ENCODE measurements at places on chromosomes 11 and 22.

DNA sequence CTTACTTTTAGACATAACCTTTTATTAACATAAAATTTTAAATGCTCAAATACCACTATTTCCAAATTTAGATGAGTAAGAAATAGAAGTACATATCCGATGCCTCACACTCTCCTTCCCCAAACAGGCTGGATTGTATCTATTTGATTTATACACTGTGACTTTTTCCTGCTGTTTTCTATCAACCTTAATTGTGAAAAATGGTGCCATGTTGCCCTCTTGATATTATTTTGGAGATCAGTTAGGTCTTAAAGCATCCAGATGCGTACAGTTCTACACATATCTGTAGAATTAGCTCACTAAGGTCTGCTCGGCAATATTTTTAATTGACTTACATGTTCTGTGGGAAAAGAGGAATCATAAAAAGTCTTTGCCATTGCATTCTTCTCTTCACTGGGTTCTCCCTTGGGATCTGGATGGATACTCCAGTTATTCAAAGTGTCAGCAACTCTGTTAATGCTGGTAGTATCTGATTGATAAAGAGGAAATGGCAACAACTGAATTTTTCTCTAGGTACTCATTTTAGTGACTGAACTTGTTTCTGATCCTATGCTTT lies 27.2 kb downstream of the EIF3M start:
- no peak for DNase-seq

DNA sequence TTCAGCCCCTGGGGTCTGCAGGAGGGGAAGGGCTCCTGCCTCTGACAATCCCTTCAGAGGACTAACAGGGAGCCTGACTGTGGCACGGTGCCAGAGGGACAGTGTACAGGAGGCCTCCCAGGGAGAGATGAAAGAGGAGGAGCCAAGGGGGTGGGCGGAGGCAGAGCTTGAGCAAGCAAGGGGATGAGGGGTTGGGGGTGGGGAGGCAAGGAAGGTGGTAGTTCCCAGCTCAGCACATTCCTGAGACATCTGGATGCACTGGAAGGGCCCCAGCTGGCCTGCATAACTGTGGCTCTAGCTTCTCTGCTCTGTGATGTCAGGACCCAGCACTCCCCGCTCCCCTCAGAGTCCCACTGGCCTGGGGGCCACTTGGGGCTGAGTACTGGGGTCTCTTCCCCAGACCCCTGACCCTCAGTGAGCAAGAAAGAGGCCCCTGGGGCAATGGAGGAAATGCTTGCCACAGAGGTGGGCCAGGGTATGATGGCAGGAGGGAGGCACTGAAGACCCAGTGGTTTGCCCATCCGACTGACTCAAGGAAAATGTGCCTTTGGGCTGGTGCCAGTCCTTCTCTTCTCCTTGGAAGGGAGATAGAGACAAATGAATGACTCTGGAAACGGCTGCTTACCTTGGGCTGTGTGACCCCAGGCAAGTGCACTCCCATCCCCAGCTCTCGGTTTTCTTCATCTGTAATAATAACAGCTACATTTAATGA lies 13.3 kb downstream of the CREB3L1 start:
- DNase-seq: no peak

GRCh38 chr11:1281974-1282365 lies 27.5 kb downstream of the TOLLIP start:
- no peak for DNase-seq

DNA sequence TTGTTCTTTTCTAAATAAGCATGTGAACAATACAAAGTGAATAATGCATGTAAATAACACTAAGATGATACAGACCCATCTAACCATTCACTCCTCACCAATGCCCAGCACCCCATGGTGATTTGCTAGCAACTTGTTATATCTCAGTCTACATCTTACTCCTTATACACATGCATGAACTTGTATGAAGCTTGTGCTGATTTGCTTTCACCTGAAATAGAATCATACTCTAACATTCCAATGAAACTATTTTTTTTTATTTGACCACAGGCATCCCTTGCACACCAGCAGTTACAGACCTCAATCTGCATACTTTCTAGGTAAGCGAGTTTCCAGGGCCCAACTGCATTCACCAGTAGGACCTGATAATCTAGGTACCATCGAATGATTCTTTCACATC lies 873.6 kb downstream of the OPCML start:
- DNase-seq: no peak

- no peak for DNase-seq
Observed at GRCh38 chr11:16964501-16964900, 49.7 kb downstream of the PLEKHA7 start.

- no peak for DNase-seq
Observed at GRCh38 chr22:25086902-25087282, 112.8 kb upstream of the CRYBB3 start.

DNA sequence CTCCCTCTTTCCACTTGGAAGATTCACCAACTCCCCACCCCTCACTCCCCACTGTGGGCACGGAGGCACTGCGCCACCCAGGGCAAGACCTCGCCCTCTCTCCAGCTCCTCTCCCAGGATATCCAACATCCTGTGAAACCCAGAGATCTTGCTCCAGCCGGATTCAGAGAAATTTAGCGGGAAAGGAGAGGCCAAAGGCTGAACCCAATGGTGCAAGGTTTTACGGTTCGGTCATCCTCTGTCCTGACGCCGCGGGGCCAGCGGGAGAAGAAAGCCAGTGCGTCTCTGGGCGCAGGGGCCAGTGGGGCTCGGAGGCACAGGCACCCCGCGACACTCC lies 397 bp upstream of the CD44 start:
- no peak for DNase-seq

DNA sequence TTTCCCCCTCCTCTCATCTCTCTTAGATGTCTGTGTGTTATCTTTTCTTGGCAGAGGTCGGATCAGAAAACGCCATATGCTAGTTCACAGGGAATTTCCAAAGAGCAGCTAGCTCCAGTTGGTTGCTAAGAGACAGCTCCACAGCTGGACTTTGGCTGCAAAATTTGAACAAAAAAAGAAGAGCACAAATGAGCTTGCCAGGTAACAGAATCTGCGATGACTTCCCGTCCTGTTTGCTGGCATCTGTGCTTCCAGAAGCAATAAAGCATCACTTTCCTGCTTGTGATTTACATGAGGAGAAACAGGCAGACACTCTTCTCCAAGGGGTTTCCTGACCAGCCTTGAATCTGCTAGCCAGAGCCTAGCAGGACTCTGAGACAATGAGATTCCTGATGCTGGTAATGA lies 596.0 kb upstream of the B3GAT1 start:
- DNase-seq: no peak

DNA sequence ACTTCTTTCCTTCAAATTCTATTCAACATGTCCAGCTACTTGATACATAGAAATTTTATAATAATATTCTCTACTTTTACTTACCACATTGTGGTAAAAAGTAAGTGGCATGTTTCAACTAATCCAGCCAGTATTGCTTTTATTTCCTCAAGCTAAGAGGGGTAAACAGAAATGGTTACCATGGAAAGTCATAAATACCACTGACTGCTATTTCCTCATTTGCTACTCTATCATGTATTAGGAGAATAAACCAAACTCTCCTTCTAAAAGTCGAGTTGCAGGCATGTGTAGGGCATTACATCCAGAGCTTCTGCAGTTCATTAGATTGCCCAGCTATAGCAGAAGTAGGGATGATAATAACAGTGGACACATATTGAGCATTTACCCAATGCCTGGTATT lies 208.4 kb downstream of the MAML2 start:
- DNase-seq: no peak

DNA sequence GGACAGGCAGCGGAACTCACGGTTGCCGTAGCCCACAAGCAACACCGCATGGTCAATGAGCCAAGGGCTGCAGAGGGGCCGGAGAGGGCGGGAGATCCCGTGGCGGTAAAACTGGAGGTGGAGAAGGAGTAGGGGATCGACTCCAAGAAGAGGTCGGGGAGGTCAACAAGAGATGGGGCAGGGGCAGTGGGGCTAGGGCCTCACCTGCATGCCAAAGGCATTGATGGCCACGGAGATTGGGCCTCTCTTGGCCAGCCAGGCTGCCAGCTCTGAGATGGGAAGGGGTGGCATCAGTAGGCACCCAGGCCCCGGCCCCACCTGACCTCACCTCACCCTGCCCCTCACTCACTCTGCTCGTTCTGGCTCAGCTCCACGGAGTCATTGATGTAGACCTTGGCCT lies 3.9 kb downstream of the CTSF start:
- DNase-seq: no peak

DNA sequence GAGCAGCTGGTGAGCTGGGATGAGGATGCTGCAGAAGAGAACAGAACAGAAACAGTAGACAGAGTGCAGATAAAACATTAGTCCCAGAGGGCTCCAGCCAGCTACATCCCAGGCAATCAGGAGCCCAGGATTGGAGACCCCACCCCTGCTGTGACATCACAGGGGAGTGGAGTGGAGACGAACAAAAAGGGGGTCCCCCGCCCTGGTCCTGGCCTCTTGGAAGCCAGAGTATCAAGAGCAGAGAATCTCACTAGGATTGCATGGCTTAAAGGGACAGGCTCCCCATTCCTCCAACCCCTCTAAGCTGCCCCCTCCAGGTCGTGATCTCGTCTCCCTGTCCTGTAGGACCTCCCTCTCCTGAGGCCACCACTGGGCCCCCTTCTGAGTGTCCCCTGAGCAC lies at the start of gene P2RX3:
TSS of gene P2RX3 (plus strand) at position 211 of the 400 bp plus-strand sequence. CDS start 199 bp downstream, outside the sequence.
- no peak for DNase-seq

- DNase-seq: no peak
Observed at GRCh38 chr22:37546437-37547250, 13.6 kb upstream of the CDC42EP1 start.

DNA sequence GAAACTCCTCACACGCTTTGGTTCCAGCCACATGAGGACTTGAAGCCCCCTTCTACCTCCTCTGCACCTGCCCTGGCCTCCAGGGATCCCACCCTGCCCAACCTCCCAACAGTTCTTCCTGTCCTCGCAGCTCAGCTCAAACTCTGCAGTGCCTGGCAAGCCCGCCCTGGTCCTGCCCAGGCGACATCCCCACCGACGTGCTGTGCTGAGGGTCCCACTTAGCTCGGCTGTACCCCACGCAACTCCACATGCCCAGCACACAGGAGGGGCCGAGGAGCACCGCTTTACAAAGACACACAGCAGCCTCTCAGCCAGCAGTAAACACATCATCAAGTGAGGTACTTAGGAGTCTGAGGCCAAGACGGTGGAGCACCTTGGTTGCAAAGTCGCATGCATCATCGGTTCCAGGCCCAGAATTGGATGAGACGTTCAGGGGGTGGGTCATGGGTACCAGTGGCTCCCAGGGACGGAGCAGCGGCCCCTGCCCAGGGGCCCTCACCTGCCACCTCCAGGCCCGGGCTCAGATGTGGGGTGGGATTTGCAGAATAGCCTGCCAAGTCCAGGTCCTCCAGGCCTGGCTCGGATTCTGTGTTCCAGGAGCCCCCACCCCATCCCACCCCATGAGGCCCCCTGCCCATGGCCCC lies 72.6 kb downstream of the CELSR1 start:
- no peak for DNase-seq

GRCh38 chr22:46353483-46354105 lies 18.1 kb downstream of the TRMU start:
- no peak for DNase-seq

- DNase-seq: no peak
Observed at GRCh38 chr22:39493759-39494158, 8.3 kb upstream of the MIEF1 start.

DNA sequence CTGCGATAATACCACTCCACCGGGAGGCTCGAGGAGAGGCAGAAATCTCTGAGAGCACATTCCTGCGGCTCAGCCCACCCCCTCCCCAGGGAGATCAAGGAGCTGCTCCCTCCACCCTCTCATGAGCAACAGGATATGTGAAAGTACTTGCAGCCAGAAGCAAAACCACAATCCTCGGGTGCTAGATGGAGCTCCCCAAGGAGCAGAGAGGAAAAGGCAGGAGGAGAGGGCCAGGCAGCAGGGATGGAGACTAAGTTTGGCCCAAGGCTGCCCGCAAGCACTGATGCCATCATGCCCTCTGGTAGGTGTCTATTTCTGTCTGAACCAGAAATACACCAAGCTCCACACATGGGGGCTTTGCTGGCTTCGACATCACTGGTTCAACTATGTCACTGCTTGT lies 22.3 kb downstream of the VPS37C start:
- no peak for DNase-seq

- no peak for DNase-seq
Observed at GRCh38 chr11:118640332-118641154, 33.1 kb downstream of the PHLDB1 start.

DNA sequence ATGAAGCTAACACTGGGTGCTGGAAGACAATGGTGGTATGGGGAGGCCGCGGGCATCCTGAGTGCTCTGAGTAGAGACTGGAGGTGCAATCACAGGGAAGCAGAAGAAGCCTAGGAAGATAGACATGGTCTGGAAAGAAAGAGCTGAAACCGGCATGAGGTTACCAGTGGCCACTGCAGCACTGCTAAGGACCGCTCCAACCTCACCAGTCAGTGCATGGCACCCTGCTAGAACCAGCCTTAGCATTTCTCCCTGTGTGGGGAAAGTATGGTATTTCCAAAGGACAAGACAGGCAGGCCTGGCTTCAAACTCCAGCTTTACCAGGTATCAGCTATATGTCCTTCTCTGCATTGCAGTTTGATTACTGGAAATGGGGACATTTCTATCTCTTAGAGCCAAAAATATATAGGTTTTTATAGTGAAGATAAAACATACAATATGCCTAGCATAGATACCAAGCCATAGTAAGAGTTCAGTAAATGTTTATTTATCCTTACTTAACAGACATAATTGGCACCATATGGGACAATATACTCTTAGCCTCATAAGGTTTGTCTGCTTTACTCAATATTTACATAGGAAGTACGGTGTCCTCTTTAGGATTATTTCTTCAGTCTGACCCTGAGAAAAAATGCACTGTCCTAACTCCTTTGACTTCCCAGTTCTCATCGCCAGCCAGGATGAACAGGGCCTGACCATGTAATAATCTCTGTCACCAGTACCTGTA lies 231.1 kb downstream of the TENM4 start:
- DNase-seq: no peak

DNA sequence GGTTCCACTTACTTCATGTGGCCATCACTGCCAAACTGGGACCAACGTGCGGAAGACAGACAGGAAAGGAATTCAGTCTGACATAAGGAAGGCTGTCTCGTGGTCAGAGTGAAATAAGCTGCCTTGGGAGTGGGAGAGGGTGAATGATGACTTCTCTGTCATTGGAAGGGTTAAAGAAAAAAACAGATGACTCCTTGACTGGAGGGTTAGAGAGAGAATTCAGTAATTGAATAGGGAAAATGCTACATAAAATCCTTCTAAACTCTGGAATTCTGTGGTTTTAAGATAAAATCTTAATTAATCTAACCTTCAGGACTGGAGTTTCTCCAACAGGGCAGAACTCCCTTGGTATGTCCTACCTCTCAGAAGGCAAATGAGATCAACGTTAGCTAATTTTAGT lies 33.8 kb downstream of the RAB30 start:
- no peak for DNase-seq
